ENCODE measurements at places on chromosomes 16 and 17.
A peak's percentile ranks its signal among the peaks of the same experiment; 100 is the strongest.

- H3K27me3 ChIP-seq = no peaks in the 10 kb centered on the region
- no peak overlapping the region for H3K27ac ChIP-seq
- H3K4me3 ChIP-seq = no peak overlapping the region
- DNase-seq = no peak
These were observed 209.7 kb upstream of the CACNG3 start for GRCh38 chr16:24046442-24046841.

DNA sequence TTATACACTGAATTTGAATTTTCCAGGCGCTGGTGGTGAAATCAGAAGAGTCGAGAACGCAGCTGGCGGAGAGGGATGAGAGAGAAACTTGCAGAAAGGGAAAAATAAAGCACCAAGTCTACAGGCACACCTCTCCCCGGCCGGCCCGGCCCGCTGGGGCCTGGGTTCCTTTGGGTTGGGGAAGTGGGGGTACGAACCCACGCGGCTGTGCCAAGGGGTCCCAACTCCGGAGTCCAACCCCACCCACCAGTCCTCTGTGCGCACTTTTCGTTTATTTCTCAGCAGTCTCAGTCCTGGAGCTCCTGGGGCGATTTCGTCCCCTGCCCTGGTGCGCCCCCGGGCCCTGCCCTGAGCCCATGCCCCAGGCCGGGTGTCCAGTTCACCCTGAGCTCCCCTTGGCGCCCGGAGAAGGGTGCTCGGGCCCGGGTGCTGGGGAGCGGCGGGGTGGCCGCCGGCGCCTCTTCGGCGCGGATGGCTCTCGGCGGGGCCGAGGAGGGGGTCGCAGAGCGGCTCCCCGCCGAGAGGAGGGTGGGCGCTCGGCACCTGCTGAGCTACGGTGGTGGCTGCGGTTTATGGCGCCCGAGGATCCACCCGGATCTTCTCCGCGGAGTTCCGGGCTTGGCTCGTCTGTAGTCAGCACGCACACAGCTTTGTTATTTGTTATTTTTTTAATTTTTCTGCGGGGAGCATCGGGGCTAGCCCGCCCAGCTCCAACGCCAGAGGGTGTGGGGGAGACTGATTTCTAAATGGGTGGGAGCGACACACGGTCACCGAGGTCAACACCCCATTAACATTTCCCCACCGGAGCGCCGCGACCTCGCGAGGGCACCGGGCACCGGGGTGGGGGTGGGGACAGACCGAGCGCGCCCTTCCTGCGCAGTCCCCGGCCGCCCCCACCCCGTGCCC lies 15.7 kb upstream of the CBX8 start:
- peak overlapping the region; percentile 40 for H3K4me3 ChIP-seq
- H3K27ac ChIP-seq = no peak overlapping the region
- no peaks in the 10 kb centered on the region for H3K36me3 ChIP-seq
- H3K4me1 ChIP-seq = peaks cover 43% of the 10 kb centered on the region
- DNase-seq = no peak
- peaks cover 71% of the 10 kb centered on the region for H3K27me3 ChIP-seq

DNA sequence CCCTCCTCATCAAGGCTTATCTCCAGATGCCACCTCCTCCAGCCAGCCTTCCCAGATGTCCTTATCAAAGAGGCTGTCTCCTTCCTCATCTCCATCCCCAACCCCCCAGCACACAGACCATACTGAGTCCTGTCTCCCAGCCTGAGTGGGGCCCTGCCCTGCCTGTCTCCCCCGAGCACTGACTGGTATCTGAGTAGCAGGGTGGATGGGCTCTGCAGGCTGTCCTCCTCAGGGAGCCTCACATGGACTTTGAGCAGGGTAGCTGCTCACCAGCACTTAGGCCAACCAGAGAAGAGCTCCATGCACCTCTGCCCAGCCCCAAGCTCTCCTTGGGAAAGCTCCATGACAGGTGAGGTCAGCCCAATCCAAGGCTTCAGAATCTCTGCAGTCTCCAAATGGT lies 20.0 kb upstream of the ITGA3 start:
- peaks cover 9% of the 10 kb centered on the region for H3K4me1 ChIP-seq
- no peaks in the 10 kb centered on the region for H3K36me3 ChIP-seq
- H3K27ac ChIP-seq = no peak overlapping the region
- no peaks in the 10 kb centered on the region for H3K27me3 ChIP-seq

GRCh38 chr16:53950677-53951076 lies 246.7 kb downstream of the FTO start:
- no peak overlapping the region for H3K4me3 ChIP-seq
- no peak for DNase-seq
- no peaks in the 10 kb centered on the region for H3K4me1 ChIP-seq
- H3K27me3 ChIP-seq = no peaks in the 10 kb centered on the region
- H3K27ac ChIP-seq = no peak overlapping the region

- H3K36me3 ChIP-seq = no peaks in the 10 kb centered on the region
- H3K27ac ChIP-seq = no peak overlapping the region
- H3K27me3 ChIP-seq = no peaks in the 10 kb centered on the region
- H3K4me1 ChIP-seq = peaks cover 13% of the 10 kb centered on the region
- no peak for DNase-seq
These were observed 12.4 kb upstream of the BAHCC1 start for GRCh38 chr17:81382851-81383250.

DNA sequence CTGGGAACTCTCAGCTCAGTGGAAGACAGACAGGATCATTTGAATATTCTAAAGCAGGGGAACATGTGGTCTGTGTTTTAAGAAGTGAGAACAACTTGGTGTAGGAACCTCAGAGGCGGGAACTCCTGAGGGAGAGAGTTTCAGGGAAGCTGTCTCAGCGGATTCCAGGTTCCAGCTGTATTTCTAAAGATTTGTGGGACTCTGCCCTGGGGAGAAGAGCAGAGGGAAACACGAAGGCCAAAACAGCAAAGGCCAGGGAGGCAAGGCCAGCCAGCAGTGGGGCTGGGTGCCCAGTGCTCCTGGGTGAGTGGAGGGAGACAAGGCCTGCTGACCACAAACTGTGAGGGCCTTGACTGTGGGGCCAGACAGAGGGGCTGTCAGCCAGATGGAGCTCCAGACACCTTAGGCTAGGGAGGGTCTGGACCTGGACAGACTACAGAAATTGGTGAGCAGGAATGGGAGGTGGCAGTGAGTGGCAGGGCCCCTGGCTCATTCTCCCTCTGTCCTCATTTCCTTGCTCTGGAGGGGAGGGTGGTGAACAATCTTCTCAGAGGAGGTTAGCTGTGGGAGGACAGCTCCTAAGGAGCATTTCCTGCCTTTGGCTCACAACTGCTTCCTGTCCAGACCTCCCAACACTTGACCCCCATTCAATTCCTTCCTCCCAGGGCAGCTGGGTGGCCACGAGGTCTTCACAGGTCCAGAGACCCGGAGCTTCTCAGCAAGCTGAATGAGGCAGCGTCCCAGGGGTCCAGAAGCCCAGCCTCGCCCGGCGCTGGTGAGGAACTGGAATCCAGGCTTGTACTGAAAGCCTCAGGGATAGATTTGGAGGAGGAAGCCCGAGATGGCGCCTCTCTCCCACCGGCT lies 21.0 kb upstream of the FZD2 start:
- H3K36me3 ChIP-seq = no peaks in the 10 kb centered on the region
- H3K4me1 ChIP-seq = peaks cover 9% of the 10 kb centered on the region
- no peaks in the 10 kb centered on the region for H3K27me3 ChIP-seq

GRCh38 chr16:85172455-85173145 lies 60.3 kb upstream of the CIBAR2 start:
- DNase-seq = peak; percentile 59
- H3K4me3 ChIP-seq = peak overlapping the region; percentile 47

GRCh38 chr16:58421059-58421458 lies 28.8 kb downstream of the GINS3 start:
- no peak for DNase-seq
- H3K4me1 ChIP-seq = no peaks in the 10 kb centered on the region
- no peak overlapping the region for H3K4me3 ChIP-seq
- no peaks in the 10 kb centered on the region for H3K27me3 ChIP-seq
- H3K27ac ChIP-seq = peak overlapping the region; percentile 88

DNA sequence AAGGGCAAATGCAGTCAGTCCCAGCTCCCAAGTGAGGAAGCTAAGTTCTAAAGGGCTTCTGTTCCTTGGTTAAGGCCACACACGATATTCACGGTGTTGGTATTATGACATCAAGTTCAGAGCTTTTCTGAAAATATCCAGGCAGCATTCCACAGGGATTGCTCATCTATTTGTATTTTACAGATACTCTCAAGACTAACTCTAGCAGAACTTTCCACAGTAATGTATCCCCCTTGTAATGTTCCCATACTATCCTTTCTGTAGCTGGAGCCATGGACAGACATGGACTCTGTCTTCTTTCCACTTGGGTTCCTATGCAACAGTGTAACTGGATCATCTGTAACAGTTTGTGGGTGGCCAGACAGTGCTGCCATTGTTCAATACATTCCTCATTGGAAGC lies 13.5 kb downstream of the SDR42E1 start:
- DNase-seq = no peak
- no peaks in the 10 kb centered on the region for H3K27me3 ChIP-seq
- H3K36me3 ChIP-seq = no peaks in the 10 kb centered on the region
- H3K4me1 ChIP-seq = no peaks in the 10 kb centered on the region

- H3K27ac ChIP-seq = peak within 1 kb of the TSS; percentile 54
- no peaks in the 10 kb centered on the region for H3K4me1 ChIP-seq
- peak; percentile 77 for DNase-seq
- peak within 1 kb of the TSS; percentile 75 for H3K4me3 ChIP-seq
These were observed at the start of gene IRF8 for GRCh38 chr16:85898521-85899442. Gene IRF8 (plus strand): TSS chr16:85899162. CDS start chr16:85903016, 3,854 bp downstream.

DNA sequence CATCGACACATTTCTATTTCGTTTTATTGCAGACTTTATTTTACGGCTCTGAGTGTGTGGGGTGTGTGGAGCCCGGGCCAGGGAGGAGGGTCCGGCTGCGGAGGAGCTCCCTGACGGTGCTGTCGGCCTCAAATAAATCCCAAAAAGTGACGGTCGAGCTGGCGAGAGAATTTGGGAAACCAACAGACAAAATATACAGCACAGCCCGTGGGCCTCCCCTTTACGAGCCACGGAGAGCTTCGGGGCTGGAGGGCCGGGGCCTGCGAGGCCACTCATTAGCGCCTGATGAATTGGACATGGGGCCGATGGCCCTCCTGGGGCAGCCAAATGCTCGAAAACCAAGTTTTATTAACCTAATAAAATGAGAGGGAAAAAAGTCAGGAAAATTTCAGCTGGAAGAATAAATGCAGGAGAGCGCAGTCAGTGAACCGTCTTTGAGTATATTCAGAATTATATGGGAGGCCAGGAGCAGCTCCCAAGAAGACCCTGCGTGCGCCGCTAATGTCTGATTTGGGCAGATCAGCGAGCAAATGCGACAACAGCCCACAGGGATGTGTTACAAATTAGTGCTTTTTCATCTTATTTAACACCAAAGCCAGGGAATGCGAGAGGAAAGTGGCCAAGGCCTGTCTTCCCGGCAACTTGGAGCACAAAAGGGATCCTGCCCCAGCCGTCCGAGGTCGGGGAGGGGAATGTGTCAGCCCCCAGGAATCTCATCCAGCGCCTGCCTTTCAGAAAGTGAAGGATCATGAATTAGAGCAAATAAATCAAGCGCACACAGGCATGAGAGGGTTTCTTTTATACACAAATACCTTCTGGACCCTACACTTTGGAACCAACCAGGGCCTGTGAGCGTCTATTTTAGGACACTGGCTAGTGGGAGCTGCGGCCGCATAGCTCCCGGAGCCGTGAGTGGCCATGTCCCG lies 249.1 kb downstream of the C16orf95 start:
- no peak overlapping the region for H3K27ac ChIP-seq
- DNase-seq = no peak
- peaks cover 17% of the 10 kb centered on the region for H3K27me3 ChIP-seq

- no peak overlapping the region for H3K4me3 ChIP-seq
- DNase-seq = no peak
- H3K4me1 ChIP-seq = peaks cover 13% of the 10 kb centered on the region
- H3K27me3 ChIP-seq = no peaks in the 10 kb centered on the region
- peaks cover 4% of the 10 kb centered on the region for H3K36me3 ChIP-seq
- H3K27ac ChIP-seq = no peak overlapping the region
These were observed 50.2 kb downstream of the CDK5R1 start for GRCh38 chr17:32536736-32537643.

DNA sequence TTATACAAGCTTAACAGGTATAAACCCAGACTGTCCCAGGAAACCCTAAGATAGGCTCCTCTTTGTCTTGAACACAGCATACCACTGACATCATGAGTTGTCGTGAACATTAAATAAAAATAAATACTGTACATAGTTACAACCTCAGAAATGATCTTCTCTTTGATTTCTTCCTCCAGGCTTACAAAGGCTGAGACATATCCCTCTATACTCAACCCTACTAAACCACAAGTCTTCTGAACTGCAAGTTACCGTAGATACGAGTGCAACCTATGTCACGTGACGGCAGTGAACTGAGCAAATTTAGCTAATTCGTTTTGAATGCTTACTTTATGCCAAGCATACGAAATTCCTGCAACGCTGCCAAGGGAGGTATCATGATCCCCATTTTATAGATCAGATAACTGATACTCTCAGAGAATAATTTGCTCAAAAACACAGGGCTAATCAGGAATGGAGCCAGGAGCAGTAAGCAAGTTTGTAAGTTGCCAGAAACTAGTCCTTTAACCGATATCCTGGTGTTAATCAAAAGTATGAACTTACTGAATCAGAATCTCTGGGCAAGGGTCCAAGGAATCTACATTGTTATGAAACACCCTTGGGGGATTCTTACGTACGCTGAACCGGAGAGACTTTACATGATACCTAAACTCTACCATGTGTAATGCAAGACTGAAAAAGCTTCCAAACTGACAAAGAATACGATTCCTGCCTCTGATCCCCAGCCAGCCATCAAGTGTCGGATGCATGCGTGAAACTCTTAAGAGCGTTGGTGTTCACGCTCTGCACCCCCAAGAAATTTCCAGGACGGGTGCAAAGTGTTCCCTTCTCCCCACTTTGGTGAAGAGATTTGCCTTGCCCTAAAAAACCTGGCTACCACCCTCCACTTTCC lies 106.2 kb downstream of the XYLT1 start:
- H3K4me3 ChIP-seq = no peak overlapping the region
- no peaks in the 10 kb centered on the region for H3K27me3 ChIP-seq
- no peak for DNase-seq
- no peaks in the 10 kb centered on the region for H3K36me3 ChIP-seq
- H3K4me1 ChIP-seq = peaks cover 26% of the 10 kb centered on the region

DNA sequence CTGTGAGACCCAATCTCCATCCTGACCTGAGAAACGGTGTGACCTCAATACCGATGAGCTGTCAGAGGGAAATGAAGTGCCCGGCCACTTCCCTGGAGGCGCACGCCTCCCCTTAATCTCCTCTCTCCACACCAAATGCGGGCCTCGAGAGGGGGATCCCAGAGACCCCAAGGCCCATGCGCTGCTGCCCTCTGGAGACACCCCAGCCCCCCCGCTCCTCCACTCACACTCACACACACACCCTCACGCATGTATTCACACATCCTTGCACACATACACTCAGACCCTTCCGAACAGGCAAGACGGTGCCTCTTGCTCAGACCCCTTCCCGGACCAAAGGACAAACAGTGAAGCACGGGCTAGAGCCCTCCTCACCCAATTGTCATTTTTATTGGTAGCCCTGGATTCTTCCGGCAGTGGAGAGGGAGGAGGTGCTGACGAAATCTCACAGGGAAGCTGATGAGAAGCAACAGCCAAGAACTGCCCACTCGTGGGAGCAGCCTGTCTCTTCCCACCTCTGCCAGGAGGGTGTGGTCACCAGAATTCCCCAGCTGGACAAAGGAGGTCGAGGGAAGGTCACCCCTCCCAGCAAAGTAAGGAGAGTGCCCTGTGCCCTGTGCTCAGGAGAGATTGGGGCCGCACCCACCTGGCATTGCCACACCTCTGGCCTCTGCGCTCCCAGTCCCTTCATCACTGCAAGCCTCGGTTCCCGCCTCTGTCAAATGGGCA lies 136.0 kb upstream of the TNRC6C start:
- H3K27me3 ChIP-seq = no peaks in the 10 kb centered on the region
- no peak overlapping the region for H3K4me3 ChIP-seq
- H3K27ac ChIP-seq = peak overlapping the region; percentile 48
- H3K36me3 ChIP-seq = no peaks in the 10 kb centered on the region

Measured in heart left ventricle (tissue), 16 donors.